ENCODE measurements at places on chromosomes 3 and 15. TPM values are rescaled to one million over a fixed set of nuclear protein-coding genes. Genes with fewer than 3 reads are reported as not detected.

- DNase-seq = no peak
Observed at GRCh38 chr3:160851629-160852210, 95.7 kb downstream of the PPM1L start.

The CRYGS gene
- 1.8 TPM for total RNA-seq

- DNase-seq = no peak
Observed at GRCh38 chr15:78129751-78130287, 1.4 kb downstream of the CIB2 start.

The CCK gene
- total RNA-seq = 0.42 TPM

DNA sequence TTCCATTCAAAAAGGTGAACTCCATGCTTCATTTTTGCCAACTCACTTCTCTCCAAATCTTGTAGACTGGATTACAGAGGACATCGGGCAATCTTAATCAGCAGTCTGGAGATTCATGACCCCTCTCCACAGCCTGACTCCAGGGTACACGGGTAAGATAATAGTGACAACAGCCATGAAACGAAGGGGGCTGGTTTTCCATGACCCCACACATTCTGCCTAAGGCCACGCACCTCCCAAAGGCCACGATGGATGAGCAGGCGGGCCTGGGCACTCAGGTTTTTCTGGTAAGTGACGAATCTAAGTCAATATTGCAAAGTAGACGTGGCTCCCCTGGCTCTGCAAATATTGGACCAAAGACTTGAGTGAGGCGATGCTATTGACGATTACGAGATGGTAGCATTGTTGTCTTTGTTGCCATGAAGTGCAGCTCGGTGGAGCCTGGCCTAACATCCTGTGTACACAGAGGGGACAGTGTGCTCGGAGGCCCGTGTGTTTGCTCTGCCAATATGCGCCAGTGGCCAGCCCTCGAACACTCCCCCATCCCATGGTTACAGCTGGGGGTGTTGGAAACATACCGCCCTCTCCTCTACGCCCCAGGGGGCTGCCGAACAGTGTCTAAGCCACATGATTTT lies 119.1 kb downstream of the OPA1 start:
- DNase-seq = no peak

DNA sequence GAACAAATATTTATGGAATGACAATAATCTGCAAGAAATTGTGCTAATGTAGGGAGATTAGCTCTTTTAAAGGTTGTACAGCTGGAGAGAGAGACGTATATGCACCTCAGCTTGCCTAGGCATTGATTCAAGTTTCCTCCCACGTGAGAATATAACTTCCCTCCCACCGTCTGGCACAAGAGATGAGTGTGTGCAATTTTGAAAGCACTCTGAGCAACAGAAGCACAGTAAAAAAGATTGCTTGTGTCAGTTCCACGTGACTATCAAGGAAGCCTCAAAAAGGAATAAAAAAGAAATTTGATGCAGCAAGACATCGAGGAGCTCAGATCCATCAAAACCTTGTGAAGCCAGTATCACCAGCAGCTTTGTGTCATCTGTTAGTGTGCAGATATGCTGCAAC lies 435.3 kb downstream of the TUSC7 start:
- DNase-seq = no peak

DNA sequence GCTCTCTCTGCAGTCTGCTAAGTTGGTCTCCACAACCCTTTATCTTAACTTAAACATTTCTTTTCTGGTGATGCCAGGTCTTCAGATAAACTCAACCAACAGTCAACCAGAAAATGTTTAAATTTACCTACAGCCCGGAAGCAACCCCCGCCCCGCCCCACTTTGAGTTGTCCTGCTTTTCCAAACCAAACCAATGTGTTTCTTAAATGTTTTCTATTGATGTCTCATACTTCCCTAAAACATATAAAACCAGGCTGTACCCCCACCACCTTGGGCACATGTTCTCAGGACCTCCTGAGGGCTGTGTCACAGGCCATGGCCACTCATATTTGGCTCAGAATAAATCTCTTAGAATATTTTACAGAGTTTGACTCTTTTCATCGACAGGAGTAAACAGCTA lies 13.2 kb upstream of the GPR160 start:
- no peak for DNase-seq

GRCh38 chr15:68364660-68365035 lies 67.3 kb downstream of the ITGA11 start:
- no peak for DNase-seq

DNA sequence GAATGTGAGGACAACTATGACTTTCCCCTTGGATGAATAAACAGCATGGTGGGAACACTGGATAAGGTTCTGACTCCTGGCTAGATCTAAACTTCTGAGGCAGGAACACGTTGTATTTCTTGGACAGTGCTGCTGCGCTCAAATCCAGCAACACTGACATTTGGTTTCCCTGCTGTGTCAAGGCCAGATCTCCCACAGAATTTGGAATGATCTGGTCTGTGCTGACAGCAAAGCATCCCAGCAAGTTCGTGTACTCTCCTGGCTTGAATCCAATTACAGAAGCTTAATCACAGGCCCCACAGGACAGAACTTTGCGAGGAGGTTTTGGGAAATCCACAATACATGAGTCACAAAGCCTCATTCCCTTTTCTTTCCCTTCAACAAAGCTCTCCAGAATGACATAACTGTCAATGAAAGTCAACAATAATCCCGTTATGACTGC lies 92.5 kb downstream of the ADAMTS9 start:
- DNase-seq = peak; percentile 34

- no peak for DNase-seq
Observed at GRCh38 chr3:11635680-11636393, 7.9 kb downstream of the VGLL4 start.

GRCh38 chr15:57382215-57382614 lies 5.9 kb downstream of the CGNL1 start:
- no peak for DNase-seq

- DNase-seq = no peak
Observed at GRCh38 chr3:109059264-109059663, 58.7 kb downstream of the MORC1 start.

The MESP2 gene
- total RNA-seq = 0.29 TPM

The OXTR gene
- total RNA-seq = 2.0 TPM

- no peak for DNase-seq
Observed at GRCh38 chr3:138748190-138748589, 86.5 kb downstream of the PIK3CB start.

- no peak for DNase-seq
Observed at GRCh38 chr15:93072411-93073394, 16.3 kb downstream of the RGMA start.

GRCh38 chr3:116338713-116339112 lies 106.6 kb downstream of the LSAMP start:
- DNase-seq = no peak

GRCh38 chr3:172261054-172261453 lies 187.2 kb downstream of the GHSR start:
- DNase-seq = no peak

GRCh38 chr15:64137226-64137833 lies 14.2 kb upstream of the SNX22 start:
- no peak for DNase-seq

The KNG1 gene
- not detected for total RNA-seq

The ISY1 gene
- 27.7 TPM for total RNA-seq

DNA sequence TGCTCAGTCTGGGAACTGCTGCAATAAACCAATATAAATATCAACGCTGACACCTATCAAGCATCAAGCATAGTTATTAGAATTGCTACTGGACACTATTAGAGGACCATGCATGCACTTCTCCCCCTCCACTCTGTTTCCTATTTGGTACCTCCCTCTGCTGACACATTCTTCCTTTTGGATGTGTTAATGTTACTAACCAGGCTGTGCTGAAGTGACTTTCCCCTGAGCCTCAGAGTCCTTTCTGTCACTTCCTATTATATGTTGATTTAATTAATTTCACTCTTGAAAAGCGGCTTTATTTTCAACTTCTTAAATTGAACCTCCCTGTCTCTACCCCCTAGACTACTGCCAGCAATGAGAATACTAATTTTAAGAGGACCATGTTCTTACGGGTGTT lies 379.1 kb downstream of the MCTP2 start:
- no peak for DNase-seq

The LIPH gene
- total RNA-seq = 2.5 TPM

- no peak for DNase-seq
Observed at GRCh38 chr3:37731895-37732294, 129.8 kb upstream of the CTDSPL start.

DNA sequence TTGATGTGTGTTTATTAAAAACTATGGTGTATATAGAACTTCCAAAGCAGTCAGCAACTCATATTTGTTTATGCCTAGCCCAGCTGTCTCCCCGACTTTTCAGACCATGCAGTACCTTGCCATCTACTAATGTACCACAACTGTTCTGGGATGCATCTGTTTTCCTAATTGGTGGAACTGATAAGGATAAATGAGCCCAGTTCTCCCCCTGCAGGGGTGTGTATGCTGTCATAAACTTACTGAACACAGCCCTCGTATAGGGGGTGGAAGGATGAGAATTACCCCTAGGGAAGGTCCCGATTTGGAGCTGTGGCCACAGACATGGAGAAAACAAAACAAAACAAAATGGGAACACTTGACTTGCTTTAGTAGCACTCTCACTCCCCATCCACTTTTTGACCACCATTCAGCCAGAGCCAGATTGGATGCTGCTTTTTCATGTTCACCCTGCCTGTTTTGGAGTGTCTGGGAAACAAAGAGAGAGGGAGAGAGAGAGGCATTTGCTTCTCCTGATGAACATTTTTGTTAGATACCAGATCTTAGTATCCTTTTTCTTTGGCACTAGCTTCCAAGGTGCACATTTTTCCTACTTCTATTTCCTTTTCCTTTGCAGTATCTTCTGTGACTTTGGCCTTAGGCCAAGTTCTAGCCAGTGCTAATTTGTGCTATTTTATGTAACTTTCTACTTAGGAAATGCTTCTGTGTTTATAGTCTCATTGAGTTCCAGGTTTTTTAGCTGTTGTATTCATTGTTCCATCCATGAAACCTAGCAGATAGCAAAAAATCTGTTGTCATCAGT lies 29.1 kb downstream of the CADM2 start:
- DNase-seq = no peak

DNA sequence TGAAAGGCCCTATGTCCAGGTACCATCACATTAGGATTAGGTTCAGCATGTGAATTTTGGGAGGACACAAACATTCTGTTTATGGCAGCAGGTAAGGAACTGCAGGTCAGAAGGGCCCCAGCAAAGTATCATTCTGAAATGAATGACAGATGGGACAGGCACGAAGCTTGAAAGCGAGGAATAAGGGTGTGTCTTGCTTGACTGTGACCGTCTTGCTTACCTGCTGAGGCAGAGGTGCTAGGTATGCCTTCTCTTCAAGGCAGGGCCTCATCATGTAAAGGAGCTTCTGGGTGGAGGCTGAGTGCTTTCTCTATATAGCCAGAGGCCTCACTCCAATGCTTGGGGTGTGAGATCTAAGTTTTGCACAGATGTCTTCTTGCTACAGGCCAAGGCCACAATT lies 41.4 kb downstream of the TMEM108 start:
- DNase-seq = no peak

- no peak for DNase-seq
Observed at GRCh38 chr3:172268425-172268824, 179.8 kb downstream of the GHSR start.

GRCh38 chr15:69593981-69594966 lies 141.7 kb downstream of the RPLP1 start:
- DNase-seq = peak; percentile 28

The HCLS1 gene
- 0.92 TPM for total RNA-seq

The LRRC3B gene
- total RNA-seq = not detected

The GOLGA6D gene
- not detected for total RNA-seq

The LRTM1 gene
- not detected for total RNA-seq

GRCh38 chr3:134325061-134325705 lies 49.1 kb downstream of the AMOTL2 start:
- no peak for DNase-seq

The CCR2 gene
- not detected for total RNA-seq
